ENCODE measurements at places on chromosomes 1 and 21.

DNA sequence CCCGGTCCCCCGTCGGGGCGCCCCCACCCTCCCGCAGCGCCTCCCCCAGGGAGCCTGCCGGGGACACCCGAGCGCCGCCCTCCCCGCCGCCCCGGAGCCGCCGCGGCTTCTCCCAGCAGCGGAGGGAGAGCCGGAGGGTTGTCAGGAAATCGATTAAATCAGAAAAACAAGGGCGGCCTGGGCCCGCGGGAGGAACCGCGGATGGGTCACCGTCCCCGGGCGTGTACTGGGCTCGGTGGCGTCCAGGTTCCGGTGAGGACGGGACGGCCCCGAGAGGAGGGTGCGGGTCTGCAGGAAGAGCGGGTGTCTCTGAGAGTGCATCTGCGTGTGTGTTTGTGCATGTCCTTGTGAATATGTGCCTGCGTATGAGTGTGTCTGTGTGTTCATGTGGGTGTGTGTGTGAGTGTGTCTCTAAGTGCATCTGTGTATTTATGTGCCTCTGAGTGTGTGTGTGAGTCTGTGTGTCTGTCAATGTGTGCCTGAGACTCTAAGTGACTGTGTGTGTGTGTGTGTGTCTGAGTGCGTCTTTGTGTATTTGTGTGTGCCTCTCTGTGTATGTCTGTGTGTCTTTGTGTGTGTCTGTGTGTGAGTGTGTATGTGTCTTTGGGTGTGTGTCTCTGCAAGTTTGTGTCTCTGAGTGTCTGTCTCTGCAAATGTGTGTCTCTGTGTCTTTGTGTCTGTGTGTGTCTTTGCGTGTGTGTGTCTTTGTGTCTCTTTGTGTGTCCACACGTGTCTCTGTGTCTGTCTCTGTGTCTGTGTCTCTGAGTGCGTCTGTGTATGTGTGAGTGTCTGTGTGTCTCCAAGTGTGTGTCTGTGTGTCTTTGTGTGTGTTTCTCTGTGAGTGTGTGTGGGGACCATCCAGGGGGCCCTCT, 1.1 kb downstream of the SPSB1 start:
- no peak for DNase-seq

GRCh38 chr1:183262628-183263200, 76.7 kb downstream of the LAMC2 start:
- DNase-seq, result no peak

GRCh38 chr1:207344221-207344620, 22.7 kb downstream of the CD55 start:
- no peak for DNase-seq

DNA sequence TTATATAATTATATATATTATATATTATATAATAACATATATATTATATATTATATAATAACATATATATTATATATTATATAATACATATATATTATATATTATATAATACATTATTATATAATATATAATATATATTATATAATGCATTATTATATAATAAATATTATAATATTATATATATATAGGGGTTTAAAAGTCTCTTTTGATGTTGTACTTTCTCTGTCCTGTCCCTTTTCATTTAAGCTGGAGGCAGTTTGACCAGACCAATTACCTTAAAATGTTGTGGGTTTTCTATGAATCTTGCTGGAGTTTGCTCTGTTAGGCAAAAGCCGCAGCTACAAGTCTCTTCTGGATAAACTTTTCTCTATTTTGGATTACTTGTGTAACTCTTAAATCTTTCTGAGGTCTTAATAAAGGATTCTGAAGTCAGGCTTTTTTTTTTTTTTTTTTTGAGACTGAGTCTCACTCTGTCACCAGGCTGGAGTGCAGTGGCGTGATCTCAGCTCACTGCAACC, 22.2 kb upstream of the KIF1B start:
- no peak for DNase-seq

GRCh38 chr1:1352786-1353388, 3.7 kb upstream of the DVL1 start:
- no peak for DNase-seq

DNA sequence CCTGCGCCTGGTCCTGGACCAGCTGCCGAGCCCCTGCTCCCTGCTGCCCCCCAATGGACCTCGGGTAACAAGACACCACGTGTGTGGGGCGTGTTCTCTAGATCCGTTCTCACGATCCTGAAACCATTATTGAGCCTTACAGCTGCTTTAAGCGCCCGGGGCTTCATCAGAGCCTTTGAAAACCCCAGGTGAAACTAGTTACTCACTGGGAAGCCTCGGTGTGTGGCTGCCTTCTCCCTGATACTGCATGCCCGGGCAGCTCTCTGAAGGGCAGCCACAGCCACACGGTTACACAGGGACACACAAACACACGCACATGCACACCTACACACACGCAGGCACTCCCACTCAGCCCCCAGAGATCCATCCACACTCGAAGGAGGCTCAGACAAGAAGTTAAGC, 5.3 kb downstream of the HES2 start:
- no peak for DNase-seq

GRCh38 chr1:180577361-180577760, 18.6 kb downstream of the OVAAL start:
- DNase-seq, result no peak

DNA sequence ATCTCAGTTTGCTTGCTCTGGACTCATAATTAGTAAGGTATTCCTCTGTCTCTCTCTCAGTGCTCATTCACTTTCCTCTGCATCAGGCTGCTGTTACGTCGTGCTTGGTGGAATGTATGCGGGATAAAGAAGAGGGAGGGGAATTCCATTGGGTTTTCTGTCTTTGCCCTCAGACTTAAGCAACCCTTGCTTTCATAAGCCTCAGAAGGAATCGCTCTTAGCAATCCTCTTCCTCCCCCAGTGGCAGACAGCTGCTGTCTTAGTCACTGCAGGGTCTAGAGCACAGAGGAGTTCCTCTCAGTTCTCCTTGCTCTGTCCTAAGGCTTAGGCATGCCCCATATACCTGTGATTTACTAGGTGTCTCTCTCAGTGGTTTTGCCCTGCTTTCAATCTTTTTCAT, 19.1 kb upstream of the NTMT2 start:
- DNase-seq, result no peak

DNA sequence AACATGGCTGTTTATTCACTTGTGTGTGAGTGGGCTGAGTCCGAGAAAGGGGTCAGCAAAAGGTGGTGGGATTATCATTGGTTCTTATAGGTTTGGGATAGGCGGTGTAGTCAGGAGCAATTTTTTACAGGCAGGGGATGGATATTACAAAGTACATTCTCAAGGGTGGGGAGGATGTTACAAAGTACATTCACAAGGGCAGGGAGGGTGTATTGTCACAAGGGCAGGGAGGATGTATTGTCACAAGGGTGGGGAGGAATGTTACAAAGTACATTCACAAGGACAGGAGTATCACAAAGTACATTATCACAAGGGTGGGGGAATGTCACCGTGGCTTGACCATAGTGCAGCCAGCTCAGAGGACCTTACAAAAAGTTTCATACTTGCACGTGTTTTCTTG, 31.1 kb upstream of the ITLN2 start:
- no peak for DNase-seq

DNA sequence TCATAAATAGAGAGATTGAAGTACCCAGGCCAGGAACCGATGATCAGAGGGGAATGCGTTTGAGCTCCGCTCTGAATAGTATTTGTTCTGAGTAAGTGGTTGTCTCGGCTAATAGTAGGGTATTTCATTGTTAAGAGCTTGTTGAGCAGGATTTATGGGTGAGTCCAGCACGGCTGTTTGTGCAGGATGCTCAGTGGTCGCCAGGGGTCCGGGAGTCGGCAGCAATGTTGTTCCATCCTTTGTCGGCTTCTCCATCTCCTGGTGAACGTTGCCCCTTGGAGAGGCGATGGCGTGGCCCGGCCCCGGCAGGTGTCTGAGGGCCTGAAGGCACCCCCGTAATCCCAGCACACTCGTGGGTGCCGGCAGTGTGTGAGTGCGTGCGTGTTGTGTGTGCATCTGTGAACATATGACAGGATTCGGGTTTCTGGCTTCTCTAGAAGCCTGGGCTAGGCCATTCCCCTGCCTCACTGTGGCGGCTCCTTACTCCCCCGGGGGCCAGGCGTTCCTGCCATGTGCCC, 160.8 kb upstream of the ARHGEF16 start:
- no peak for DNase-seq

GRCh38 chr21:15141261-15141970, 76.6 kb upstream of the NRIP1 start:
- DNase-seq, result no peak

DNA sequence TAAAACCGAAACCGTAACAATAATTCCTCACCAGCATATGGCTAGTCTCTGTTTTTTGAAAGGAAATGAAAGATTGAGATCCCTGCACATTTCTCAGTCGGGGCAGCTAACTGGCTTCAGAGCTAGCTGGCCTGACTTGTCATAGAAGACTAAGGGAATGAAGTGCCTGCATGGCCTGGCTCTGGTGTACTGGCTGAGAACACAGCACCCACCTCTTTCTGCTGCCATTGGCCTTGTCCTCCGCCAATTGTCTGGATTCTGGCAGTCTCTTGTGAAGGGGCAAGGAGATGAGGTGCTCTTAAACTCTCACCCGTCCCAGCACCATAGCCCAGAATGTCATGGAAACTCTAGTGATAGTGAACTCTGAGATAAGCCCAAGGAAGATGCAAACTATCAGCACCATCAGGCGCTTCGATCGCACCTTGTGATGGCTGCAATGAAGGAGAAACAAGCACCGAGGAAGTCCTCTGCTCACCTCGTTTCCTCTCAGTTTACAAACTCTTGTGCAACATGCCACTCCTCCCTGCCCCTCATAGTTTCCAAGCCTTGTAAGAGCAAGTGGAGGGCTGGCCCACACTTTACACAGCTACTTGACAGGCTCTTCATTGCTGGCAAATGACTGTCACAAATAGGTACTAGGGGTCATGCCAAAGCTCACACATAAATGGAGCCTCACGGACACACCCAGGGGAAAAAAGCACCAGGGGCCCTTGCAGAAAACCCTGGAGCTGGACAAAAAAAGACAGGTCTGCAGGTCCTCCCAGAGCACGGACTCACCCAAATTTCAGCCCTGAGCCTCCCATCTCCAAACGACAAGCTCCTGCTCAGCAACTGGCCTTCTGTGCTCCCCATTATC, 16.4 kb downstream of the INPP5B start:
- no peak for DNase-seq

GRCh38 chr1:172351346-172351745, 69.1 kb upstream of the C1orf105 start:
- no peak for DNase-seq

- no peak for DNase-seq
Observed at GRCh38 chr1:60833173-60833572, 249.2 kb upstream of the NFIA start.

- DNase-seq, result peak; percentile 49
Observed at GRCh38 chr1:38559446-38560165, 300.0 kb downstream of the RRAGC start.

DNA sequence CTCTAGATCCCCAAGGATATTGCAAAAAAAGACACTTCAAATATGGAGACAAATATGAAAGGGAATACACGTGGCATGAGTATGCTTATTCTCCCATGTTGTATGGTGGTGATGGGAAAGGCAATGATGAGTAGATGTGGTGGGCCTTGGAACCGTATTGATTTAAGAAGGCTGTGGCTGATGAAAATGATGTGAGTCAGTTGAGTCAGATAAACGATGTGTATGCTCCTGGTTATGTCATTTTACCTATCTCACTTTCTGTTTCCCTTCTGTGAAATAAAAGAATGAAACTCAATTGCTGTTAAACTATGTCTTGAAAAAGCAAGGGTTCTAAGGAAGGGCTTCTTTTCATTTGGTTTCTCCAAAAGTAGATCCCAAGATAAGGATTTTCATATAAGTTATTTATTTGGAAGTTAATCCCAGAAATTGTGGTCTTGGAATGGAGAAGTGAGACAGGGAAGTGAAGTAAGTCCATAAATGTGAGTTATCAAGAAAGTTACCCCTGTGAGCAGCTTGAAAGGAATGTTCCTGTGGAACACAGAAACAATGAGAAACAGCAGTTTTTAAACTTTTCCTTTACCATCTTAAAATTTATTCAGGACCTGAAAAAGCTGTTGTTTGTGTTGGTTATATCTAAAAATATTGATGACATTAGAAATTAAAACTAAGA, 292.0 kb downstream of the DUSP10 start:
- no peak for DNase-seq

- no peak for DNase-seq
Observed at GRCh38 chr1:54685335-54685905, 30.2 kb upstream of the TTC4 start.

- DNase-seq, result no peak
Observed at GRCh38 chr1:236568285-236568894, 35.9 kb downstream of the HEATR1 start.

DNA sequence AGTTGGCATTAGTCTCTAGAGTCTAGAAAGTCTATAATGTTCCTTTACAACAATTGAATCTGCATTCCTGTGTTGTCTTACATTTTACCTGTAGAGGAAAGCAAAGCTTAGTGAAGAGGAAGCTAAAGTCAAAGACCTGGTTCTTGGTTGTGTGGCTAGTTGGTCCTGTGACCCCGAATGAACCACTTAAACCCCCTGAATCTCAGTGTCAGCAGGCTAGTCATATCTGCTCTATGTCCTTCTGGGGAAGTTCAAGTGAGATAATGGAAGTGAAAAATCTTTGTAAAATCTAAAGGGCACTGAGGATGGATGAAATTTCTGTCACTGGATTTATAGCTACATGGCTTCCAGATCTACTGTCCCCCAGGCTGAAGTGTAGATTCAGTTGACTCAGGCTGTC, 24.0 kb upstream of the AIM2 start:
- no peak for DNase-seq

DNA sequence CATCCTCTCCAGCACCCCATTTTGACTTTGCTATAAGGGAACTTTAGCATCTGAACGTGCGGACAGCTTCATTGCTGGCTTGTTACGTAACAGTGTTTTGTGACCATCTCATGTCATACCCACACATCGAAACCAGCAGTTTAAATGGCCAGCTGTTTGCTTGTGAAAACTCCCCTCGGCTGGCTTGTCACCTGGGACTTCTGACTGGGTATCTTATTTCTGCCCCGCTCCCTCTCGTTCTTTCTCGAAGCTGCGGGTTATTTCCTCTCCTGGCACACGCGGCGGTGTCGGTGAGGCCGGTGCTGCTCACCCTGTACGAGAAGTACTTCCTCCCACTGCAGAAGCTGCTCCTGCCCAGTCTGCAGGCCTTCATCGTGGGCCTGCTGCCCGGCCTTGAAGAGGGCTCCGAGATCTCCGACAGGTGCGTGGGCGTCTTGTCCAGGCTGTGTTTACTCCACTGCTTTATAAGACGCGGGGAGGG, 43.5 kb downstream of the DOP1B start:
- no peak for DNase-seq

GRCh38 chr1:204357551-204358490, 1.9 kb downstream of the PLEKHA6 start:
- DNase-seq, result no peak

- no peak for DNase-seq
Observed at GRCh38 chr1:185157599-185158412, 839 bp downstream of the SWT1 start.

DNA sequence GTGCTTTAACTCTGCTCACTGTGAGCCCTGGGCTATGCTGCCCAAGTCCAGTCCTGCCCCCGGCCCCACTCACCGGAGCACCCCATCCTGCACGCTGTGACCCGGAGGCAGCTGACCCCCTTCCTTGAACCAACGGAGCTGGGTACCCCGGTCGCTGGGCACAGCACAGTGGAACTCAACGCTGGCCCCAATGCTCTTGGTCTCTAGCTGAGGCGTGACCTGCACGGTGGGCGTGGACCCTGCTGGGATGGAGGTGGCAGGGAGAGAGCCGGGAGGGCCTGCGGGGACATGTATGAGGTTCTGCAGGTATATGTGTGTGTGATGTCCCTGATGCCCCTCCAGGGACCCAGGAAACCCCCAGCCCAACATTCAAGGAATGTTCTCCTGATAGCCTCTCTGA, 24.7 kb downstream of the LDLRAD2 start:
- DNase-seq, result no peak

GRCh38 chr1:238558156-238558555, 667.4 kb upstream of the ZP4 start:
- no peak for DNase-seq

GRCh38 chr1:200873671-200874397, 1.1 kb downstream of the GPR25 start:
- no peak for DNase-seq
